ENCODE measurements at places on chromosomes 16 and 17.
A peak's percentile ranks its signal among the peaks of the same experiment; 100 is the strongest.

DNA sequence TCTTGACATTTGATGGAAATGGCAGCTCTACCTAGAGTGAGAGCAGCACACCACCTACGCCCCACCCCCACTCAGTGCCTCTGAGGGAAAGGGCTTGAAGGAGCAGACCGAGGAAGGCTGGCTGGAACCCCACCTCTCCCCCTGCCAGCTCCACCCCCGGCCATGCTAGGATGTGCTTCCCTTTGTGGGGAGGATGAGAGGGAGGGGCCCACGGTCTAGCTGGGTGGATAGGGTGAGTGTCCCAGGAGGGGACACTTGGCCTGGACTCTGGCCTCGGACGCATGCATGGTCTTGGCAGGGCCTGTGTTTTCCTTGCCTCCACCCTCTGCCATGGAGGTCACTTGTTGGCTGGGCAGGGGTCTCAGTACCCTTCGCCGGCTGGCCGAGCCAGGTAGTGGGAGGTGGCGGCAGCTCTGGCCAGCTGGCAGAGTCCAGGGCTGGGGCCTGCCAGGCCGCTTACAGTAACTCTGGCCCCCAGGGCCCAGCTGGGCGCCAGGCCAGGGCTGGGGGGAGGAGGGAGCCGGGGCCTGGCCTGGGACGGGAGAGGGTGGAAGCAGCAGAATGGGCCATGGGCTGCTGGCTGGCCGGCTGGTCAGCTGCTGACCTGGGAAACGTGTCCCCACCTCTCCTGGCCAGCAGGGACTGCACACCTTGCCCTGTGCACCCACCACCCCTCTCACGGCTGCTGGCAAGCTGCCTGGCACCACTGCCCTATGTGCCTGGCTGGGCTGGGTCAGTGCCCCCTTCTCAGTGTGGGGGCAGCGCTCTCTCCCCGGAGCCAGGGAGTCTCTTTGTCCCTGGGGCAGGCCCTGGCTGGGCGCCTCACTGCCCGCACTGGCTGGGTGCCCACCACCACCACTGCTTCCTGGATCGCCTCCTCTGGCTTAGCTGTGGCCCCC, 23.0 kb downstream of the RARA start:
- DNase-seq: peak; percentile 65

- DNase-seq: no peak
Measured at GRCh38 chr17:67004181-67004580, 39.7 kb downstream of the CACNG4 start.

GRCh38 chr17:11608396-11608795, 10.1 kb downstream of the DNAH9 start:
- DNase-seq: peak; percentile 87

DNA sequence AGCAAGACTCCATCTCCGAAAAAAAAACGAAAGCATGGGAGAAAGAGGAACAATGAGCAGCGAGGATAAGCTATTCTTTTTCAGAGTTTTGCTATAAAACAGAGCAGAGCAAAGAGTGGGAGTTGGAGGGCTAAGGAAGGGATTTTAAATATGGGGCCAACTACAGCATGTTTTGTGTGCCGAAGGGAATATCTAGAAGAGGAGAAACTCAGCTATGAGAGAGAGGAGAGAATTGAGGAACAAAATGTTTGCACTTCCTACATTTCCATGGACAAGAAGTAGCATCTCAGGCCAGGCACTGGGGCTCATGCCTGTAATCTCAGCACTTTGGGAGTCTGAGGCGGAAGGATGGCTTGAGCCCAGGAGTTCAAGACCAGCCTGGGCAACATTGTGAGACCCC, 13.1 kb upstream of the GRB2 start:
- no peak for DNase-seq

DNA sequence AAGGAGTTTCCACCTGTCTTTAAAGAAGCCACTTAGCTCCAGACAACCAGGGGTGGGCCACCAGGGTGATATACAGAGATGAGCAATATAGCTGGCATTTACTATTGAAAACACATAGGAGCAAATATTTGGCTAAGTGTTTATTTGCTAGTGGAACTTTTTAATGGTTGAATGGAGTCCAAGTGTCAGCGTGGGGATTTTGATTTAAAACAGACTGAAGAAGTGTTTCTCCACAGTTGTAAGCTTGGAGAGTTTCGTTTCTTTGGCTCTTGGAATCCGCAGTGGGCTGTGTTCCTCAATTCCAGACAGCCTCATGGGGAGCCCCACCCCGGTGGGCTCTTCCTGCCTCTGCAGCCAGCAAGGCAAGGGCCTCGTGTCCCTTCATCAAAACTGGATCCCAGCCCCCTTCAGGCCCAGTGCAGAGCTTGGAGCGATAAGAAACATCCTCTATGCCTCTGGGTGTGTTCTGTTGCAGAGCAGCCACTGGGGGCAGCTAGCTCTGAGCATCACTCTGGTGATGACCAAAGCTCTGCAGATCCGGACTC, 36.1 kb downstream of the NOG start:
- DNase-seq: no peak

DNA sequence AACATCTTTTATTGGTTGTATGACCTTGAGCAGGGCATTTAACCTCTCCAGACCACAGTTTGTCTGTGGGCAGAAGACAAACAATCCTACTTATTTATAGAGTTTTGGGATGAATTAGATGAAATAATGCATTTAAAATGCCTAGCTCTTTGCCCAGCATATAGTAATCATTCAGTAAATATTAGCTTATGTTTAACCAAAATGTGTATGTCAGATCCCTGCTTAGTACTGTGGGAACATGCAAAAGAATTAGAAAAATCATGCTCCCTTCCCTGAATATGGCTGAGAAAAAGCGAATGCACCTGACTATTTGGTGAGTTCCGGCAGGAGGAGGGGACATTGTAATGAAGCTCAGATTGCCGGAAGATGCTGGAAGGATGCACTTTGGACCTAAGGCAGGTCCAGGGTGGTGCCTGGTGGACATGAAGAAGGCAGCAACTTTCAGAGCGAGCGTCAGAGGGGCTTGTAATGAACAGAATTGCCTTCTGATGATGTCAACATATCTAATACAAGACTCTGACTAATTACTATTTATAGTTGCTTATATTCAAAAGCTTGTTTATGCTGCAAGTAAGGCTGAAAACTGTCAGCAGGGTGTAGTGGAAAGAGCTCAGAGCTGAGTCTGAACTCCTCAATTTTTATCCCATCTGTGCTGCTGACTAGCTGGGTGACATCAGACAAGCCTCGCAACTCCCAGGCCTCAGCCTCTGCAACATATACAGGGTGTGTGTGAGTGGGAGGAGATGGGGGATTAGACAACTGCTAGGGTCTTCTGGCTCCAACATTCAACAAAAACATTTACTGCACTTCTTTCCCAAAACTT, 221.2 kb downstream of the PRKCA start:
- peak; percentile 68 for DNase-seq

GRCh38 chr16:52561910-52562741, 15.2 kb upstream of the TOX3 start:
- peak; percentile 74 for DNase-seq

DNA sequence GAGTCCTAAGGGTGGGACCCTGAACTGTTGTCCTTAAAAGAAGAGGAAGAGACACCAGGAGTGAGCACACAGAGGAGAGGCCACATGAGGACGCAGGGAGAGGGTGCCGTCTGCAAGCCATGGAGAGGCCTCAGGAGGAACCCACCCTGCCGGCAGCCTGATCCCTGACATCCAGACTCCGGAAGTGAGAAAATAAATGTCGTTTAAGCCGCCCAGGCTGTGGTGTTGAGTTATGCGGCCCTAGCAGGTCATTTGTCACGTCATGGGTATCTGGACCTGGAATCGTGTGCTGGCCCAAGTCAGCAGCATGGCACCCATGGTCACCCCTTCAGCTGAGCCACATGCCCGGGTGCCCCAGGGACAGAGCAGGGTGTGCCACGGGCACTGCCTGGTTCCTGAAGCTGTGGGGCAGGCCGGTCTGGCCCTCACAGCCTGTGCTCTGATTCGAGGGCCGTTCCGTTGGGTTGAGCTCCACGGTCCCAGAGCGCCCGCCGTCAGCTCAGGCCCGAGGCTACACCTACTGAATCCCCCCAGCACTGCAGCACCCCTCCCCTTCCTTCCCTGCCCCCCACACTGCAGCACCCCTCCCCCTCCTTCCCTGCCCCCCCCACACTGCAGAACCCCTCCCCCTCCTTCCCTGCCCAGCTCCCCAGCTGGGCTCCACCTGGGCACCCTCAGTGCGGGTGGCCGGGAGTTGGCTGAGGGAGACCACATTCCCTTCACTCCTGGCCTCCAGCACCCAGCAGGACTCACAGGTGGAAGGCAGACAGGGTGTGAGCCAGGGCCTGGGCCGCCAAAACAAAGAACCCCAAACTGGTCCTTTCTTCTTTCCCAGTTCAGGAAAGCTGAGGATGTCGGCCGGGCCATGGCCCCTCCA, 2.7 kb upstream of the CCDC57 start:
- DNase-seq: no peak

DNA sequence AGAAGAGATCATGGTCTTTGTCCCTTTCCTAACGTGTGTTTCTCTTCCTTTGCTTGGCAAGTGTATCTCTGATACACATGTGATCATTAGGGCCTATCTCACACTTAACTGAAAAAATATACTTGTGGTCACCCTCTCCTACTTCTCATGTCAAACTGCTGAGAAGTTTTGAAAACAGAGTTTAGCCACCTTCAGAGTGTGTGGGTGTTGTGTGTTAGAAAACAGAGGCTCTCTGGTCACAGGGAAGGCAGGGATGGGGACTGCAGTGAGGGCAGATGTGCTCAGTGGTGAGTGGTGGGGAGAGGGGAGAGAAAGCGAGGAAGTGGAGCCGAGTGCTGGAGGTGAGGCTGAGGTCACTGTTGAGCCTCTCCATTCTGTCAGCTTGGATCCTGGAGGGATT, 29.4 kb downstream of the GRB7 start:
- DNase-seq: no peak

DNA sequence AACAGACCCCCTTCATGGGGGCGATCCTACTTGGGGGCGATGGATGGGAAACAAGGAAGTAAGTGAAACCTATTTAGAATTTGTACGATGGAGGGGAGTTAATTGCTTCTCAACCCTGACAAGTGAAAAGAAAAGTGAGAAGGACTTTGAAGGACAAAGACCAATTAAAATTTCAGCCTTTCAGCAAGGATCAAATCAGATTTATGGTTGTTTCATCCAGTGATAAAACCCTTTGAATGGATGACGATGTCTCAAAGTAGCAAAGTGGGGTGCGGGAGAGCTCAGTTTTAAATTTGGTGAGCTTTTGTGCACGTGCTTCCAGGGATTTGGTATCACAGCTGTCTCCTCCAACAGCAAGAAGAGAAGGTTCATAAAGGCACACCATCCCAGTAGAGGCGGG, 51.7 kb downstream of the CMIP start:
- DNase-seq: no peak

GRCh38 chr17:44102849-44103622, 20.4 kb downstream of the HDAC5 start:
- DNase-seq: no peak

DNA sequence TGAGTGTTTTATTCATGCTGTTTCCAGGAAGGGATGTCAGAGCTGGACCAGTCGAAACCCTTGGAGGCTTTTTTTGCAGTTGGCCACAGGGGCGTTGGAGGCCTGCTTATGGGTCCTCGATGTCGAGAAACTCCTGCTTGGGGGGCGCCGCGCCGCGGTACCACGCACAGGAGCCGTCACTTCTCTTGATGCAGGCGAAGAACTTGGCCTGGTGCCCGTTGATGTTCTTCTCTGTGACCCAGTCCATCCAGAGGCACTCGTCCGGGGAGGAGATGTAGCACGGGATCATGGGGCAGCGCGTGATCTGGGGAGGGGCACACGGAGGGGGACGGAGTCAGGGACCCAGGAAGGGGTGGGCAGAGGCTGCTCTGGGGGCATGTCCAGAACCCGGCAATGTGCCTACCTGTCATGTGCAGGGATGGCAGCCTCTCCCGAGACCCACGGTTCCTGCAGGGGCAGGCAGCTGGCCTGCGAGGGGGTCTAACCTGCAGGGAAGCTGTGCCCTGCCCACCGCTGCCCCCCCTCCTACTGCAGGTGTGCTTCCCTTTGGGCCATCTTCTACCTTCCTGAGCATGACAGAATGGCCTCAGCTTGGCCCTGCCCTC, 15.0 kb upstream of the USP36 start:
- DNase-seq: no peak

- DNase-seq: no peak
Measured at GRCh38 chr17:5780476-5780875, 196.2 kb upstream of the NLRP1 start.

GRCh38 chr16:59975953-59976352, 1241.8 kb upstream of the GOT2 start:
- DNase-seq: no peak

- no peak for DNase-seq
Measured at GRCh38 chr17:76781056-76781982, 43.4 kb downstream of the MFSD11 start.

DNA sequence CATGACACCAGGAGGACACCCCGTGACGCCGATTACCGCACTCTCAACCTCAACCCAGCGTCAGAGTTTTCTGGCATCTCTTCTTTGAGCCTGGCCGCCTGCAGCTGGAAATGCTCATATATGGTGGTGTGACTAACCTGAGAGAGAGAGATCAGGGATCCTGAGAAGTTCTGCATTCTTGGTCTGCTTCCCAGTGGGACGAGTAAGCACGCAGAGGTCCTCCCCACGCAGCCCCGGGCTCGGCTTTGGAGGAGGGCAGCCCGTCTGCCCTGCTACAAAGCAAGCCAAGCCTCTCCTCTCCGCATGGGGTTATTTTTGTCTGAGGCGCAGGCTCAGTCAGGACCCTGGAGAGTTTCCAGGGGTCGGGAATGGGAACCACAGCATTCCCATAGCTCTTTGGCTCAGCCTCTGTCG, 16.5 kb downstream of the CRISPLD2 start:
- peak; percentile 78 for DNase-seq

- no peak for DNase-seq
Measured at GRCh38 chr17:75480281-75480680, 23.8 kb downstream of the TMEM94 start.

- DNase-seq: no peak
Measured at GRCh38 chr17:76673729-76674128, 30.2 kb upstream of the ST6GALNAC1 start.

DNA sequence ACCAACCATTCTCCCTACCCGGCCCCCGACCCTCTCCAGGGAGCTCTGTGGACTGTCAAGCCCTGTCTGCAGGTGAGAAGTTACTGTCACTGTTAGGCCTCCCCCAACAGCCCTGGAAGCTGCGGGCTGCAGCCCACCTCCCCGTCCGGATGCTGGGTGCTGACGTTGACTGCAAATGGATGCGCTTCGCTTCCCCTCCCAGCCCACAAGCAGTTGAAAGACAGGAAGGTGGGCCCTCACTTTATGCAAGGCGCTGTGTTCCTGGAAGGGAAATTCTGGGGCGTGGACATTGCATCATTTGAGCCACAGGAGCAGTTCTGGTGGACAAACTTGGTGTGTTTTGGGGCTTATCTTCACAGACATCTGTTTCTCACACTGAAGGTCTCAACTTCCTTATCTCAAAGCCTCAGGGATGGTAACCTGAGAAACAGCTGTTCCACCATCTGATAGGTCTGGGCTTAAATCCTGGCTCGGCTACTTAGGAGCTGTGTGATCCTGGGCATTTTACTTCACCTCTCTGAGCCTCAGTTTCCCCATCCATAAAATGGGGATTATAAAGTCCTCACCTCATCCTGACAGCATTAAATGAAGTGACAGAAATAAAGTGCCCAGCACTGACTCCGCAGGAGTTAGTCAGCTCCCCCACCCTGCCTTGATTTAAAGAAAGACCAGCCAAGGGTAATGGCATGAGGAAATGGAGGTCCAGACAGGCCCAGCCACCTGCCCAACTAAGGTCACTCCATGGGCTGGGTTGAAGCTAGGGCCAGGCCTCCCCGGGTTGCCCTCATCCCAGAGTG, 4.6 kb upstream of the DRC7 start:
- no peak for DNase-seq

- no peak for DNase-seq
Measured at GRCh38 chr16:81175325-81175891, 63.1 kb upstream of the BCO1 start.

Data from mucosa of gallbladder (tissue), 1 donor.